ENCODE measurements at places on chromosomes 2 and 18.

- DNase-seq = no peak
Observed at GRCh38 chr2:191453761-191454160, 208.6 kb downstream of the MYO1B start.

DNA sequence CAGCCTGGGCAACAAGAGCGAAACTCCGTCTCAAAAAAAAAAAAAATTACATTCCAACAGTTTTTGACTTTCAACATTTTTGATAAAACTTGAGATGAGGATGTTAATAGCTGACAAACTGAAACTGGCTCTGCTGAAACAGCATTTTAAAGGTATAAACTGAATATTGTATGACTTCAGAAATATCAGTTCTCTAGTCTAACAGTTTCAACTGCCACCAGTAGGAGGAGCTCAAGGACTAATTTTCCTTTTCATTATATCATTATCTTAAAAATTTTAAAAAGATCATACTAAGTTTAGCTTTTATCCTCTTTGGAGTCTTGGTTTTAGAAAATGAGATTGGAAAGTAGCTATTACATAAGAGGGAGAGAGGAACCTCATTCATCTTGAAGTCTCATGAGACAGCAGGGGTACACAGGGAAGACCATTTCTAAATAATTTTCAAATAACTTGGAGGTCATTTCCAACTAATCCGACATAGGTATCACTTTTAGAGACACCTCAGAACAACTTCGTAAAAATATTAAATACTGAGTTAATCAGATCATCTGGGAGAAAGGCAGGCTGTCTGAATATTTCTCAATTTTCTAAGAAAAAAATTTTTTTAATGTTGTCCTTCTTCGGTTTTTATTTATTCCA is 37.6 kb upstream of the MCM6 start:
- peak; percentile 15 for DNase-seq

- DNase-seq = no peak
Observed at GRCh38 chr2:173002751-173003541, 72.7 kb upstream of the MAP3K20 start.

- peak; percentile 83 for DNase-seq
Observed at GRCh38 chr2:172552547-172553291, 3.2 kb upstream of the PDK1 start.

GRCh38 chr2:143300536-143300935 is 171.3 kb downstream of the ARHGAP15 start:
- DNase-seq = peak; percentile 0

DNA sequence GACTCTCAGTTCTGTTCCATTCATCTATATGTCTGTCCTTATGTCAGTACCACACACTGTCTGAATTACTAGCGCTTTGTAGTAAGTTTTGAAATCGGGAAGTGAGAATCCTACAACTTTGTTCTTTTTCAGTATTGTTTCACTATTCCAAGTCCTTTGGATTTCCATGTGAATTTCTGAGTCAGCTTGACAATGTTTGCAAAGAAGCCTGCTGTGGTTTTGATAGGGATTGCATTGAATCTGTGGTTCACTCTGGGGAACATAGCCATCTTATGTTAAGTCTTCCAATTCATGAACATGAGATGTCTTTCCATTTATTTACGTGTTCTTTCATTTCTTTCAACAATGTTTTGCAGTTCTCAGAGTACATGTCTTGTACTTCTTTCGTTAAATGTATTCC is 15.0 kb downstream of the SLC3A1 start:
- no peak for DNase-seq

DNA sequence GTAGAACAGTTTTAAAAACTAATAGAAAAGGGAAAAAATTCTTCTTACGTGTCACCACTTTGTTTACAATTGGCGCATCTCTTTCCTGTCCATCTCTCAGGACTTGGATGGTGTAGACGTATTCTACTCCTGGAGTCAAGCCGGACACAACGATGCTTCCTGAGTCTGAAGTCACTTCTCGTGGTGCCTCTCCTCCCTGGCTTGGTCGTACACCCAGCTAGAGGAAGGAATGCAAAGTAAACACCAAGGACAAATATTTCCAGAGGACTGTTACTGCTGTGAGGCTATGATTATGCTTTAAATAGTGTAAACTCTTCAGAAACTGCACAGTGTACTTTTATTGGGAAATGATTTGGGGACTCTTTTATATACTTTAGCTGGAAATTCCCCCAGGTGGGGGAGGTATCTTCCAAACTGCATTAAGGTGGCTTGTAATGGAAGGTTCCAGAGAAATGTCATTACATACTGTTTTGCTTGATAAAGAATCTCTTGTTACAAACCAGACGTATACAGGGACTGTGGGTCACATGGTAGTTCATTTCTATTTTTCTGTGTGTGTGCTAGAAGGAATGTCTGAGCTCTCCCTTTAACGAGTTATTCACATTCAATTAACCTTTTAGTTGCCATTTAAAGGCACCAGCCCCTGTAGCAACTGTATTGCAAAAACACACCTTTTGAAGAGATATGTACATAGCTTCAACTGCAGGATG is 38.1 kb downstream of the FN1 start:
- DNase-seq = no peak

- DNase-seq = no peak
Observed at GRCh38 chr18:49257609-49258008, 202.8 kb downstream of the DYM start.

DNA sequence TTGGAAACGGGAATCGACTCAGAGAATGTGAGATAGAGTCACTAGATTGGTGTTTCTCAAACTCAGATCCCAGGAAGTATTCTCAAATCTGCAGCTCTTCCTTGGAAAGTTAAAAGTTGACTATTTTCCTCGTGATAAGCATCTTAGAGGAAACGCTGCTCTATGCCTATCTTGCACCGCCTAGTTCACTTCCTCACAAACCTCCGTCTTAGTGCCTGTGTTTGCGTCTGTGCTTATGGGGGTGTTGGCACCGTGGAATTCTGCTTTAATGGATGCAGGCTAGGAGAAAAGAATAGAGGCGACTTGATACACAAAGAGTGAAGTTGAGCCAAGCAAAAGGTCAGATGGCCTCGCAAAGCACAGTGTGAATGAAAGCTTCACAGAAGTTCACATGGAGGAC is 255.3 kb upstream of the ID2 start:
- no peak for DNase-seq

DNA sequence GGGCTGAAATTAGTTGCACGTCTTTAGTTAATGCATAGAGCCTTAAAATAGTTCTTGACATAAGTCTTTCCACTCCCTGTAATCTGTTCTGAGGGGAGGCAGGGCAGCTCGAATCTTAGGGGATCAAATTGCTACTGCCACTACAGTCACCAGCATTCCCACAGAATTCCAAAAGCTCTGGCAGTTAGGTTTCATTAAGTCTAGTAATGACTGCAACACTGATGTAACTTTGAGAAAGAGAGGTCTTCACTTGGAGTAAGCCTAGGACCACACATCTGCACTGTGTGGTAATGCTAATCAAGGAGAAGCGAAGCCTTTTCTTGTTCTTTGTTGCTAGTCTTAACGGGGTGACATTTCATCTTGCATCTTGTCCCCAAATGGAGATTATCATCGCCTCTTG is 19.3 kb upstream of the NCK2 start:
- no peak for DNase-seq

GRCh38 chr2:199456383-199457146 is 1.2 kb downstream of the SATB2 start:
- DNase-seq = no peak

GRCh38 chr2:6181926-6182325 is 489.7 kb downstream of the SOX11 start:
- no peak for DNase-seq

- no peak for DNase-seq
Observed at GRCh38 chr2:202016579-202017227, 17.0 kb upstream of the FZD7 start.

GRCh38 chr18:67608191-67608590 is 91.7 kb upstream of the DSEL start:
- no peak for DNase-seq

DNA sequence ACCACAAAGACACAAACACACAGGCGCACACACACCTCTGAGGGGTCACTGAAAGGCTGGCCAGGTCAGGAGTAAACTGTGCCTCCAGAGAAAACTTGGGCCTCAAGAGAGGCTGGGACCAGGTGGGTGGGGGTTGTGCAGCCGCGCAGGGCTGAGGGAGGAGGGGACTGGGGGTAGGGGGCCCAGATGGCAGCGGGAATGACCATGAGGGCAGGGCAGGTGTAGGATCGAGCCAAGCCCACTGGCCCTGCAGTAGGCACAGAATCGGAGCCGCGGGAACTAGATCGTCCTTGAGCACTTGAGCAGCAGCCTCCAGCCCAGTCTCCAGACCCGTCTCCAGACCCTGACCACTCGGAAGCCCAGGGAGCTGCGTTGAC is 36.8 kb downstream of the ANKMY1 start:
- no peak for DNase-seq
